Fibroblast of mammary gland (primary cell): ENCODE measurements at places on chromosomes 16 and 17.

DNA sequence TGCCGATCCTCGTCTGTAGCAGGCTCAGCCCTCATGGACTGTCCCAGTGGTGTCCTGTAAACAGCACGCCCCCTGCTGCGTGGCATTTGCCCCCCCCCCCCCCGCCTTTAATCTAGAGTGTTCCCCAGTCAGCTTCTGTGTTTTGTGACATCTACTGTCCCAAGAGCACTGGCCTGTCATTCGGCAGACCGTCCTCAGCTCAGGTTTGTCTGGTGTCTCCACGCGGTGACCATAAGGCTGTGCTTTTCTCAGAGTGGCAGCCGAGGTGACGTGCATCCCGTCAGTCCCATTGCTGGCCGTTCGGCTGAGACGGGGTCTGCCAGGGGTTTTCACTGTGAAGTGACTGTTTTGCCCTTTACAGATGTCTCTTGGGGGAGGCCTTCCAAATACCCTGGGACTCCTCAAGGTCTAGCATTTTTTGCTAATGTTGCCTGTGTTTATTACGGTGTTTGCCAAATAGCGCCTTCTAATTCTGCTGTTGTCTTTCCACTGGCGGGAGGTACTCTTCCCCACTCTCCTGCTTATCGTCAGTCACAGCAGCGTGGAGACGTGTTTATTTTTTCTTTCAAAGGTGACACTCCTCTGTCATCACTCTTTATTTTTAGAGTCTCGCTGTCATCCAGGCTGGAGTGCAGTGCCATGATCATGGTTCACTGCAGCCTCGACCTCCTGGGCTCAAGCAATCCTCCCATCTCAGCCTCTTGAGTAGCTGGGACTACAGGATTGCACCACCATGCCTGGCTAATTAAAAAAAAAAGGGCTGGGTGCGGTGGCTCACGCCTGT, 5.7 kb upstream of the MRPL12 start:
- DNase-seq: no peak

DNA sequence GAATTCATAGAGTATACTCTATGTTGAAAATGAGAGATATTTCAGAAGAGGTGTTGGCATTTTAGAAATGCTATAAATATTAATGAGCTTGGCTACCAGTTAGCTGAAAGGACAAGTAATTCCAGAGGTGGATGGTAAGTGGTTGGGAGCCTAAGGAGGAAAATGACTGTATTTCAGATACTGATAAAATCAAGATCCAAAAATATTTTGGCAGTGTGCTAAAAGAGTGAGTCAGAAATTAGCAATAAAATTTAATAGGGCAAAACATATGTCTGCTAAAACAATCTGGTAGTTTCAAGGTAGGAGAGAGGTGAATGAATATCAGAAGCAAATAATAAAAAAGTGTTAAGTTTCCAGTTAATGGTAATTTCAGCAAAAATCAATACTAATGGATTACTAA, 1287.9 kb downstream of the CDH8 start:
- no peak for DNase-seq

DNA sequence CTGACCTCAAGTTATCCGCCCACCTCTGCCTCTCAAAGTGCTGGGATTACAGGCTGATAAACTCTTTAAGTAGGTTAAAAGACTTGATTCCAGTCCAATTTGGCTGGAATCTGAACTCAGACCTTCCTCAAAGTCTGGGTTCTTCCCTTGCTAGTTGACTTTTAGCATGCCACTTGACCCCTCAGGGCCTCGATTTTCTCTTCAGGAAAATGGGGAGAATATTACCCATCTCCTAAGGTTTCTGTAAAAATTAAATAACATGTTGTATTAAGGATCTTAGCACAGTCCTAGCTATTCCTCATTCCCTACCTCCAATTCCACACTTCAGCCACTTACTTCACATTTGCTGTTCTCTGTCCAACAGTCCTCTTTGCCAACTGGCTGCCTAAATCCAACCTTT, 1.9 kb downstream of the GTF3C1 start:
- no peak for DNase-seq

DNA sequence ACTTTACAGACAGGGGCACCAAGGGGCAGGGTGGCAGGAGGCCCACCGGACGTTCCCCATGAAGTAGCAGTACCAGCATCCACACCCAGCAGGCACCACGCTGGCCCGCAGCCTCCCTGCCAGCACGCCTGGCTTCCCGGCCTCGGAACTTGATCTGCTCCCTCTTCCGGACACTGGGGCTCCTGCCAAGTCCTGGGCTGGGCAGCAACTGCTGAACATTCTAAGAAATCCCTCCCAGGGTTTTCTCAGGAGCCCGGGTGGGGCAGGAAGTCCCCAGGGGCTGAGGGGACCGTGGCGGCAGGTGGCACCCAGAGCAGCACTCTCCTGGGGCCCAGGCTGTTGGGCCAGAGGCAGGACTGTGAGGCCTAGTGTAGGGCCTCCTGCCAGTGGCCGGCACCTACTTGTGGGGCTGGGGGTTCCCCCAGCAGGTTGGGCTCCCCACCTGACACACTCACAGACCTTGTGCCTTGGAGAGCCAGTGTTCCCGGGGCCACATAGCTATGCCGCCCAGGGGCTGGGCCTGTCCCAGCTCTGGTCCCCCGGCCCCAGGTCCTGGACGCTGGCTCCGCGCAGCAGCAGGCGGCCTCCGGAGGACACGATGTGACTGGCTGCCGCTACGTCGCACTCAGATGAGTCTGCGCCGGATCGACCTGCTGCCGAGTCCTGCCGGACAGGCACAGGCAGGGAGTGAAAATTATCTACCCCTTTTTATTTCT, 86.2 kb upstream of the CBX4 start:
- DNase-seq: no peak

GRCh38 chr16:67339453-67339852, 12.8 kb downstream of the LRRC36 start:
- peak; percentile 60 for DNase-seq
